ENCODE measurements at places on chromosomes 5 and 9.
A peak's percentile ranks its signal among the peaks of the same experiment; 100 is the strongest.

DNA sequence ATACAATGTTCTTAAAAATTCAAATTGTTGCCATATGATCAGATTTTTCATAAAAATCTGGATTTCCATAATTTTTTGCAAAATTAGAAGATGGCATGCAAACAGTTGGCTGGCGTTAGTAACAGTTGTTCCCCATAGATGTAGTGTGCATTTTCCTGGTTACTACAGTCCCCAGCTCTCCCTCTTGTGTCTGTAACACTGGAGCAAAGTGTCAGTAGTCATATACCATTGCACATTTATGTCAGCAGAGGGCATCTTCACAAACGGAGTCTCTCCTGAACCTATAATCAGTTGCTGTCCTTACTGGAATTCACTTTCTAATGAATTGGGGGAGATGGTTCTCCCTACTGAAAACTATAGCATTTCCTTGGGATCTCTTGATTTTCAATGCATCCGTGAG lies 44.7 kb upstream of the DMAC1 start:
- peak; percentile 45 for DNase-seq

DNA sequence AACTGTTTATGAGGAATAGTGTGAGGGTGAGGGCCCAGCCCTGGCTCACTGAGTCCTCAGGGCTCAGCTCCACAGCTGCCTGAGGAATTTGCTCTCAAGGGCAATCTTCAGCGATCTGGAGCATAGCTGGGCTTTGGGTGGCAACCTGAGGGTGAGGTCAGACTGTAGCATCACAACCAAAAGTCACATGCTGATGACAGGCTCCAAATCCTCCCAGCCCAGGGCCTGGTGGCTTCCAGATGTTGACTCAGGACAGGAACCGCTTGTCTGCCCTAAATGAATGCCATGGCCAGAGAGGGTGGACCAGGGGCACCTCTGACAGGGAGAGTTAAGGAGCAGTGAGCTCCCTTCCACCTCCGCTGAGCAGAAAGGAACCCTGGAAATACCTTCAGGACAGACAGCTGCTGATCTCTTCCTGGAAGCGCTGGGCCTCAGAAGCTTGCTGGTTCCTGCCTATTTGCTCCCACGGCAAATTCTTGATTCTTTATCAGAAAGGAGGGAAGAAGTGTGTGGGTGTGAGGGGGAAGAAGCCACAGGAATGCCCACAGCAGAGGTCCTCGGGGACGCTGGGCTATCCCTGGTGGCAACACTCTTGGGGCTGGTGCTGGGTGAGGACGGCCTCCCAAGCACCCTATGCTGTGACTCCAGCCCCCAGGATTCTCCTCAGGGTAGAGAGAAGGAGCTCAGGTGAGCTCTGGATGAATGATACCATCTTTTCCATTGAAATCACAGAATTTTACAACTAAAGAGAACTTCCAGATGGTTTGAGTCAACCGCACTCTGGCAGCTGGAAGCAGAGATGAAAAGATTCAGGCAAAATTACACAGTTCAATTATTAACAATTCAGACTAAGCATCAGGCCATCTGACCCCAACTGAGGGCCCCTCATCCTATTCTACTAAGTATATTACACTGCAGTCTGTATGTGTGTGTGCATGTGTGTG lies 13.8 kb upstream of the CTSL start:
- no peak for DNase-seq

DNA sequence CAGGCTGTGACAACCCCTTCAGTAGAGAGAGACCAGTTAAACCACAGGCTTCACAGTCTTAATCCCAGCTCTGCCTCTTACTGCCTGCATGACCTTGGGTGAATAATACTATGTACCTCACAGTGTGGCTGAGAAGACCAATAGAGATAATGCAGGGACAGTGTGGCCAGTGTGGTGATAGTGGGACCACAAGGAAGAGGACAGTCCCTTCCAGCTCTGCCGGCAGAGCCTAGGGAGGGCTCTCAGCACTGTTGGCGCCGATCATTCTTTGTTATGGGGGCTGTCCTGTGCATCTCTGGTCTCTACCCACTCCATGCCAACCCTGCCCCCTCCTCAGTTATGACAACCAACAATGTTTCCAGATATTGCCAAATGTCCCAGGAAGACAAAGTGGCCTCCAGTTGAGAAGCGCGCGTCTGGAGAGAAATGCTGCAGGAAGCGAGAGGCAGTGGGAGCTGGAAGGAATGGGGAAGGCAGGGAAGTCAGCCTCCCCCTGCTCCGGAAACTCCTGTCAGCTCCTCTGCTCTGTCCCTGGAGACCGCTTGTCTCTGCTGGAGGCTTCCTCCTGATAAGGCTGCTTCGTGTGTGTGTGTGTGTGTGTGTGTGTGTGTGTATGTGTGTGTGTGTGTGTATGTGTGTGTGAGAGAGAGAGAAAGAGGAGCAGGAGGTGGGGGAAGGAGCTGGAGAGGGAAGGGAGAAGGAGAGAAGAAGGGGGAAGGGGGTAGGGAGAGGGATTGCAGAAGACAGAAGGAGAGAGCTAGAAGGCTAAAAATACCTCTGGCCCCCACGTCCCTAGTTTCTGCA lies 31.8 kb upstream of the FABP6 start:
- DNase-seq: peak; percentile 50

GRCh38 chr5:139806111-139806510 lies 10.5 kb downstream of the PSD2 start:
- DNase-seq: no peak

- no peak for DNase-seq
Measured at GRCh38 chr5:57734296-57734695, 251.7 kb upstream of the ACTBL2 start.

DNA sequence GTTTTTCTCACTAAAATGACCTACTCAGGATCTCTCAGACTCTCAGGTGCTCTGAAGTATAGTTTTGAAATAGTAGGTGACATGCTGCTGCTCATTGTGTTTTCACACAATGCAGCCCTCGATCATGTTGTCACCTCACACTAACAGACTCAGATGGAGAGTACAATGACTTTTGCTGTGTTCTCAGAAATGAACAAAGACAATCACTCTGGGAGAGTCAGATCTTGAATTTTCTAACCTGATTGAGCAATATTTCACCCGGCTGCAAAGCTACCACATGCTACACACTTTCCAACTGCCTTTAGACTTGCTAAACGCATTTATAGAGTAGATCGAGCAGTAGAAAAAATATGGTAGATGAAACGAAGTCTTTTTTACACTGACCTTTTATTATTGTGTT lies 113.4 kb downstream of the ST8SIA4 start:
- no peak for DNase-seq

GRCh38 chr5:163505049-163505367 lies 411 bp upstream of the MAT2B start:
- peak; percentile 21 for DNase-seq

DNA sequence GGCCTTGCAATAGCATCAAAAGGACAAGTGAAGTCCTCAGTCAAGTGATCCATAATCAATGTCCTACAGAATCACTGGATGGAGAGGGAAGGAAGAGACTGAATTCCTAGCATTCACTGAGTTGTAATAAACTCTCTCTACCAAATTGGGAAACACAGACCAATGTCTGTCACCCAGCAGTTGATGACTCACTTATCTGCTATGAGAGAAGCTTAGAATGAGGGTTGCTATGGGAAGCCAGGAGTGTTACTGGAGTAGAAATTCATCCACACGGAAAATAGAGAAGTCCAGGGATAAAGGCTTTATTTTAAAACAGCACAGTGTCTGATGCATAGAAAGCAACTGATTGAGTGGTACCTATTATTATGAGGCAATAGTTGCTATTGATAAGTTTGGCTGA lies 407.4 kb downstream of the BRINP1 start:
- DNase-seq: peak; percentile 45

DNA sequence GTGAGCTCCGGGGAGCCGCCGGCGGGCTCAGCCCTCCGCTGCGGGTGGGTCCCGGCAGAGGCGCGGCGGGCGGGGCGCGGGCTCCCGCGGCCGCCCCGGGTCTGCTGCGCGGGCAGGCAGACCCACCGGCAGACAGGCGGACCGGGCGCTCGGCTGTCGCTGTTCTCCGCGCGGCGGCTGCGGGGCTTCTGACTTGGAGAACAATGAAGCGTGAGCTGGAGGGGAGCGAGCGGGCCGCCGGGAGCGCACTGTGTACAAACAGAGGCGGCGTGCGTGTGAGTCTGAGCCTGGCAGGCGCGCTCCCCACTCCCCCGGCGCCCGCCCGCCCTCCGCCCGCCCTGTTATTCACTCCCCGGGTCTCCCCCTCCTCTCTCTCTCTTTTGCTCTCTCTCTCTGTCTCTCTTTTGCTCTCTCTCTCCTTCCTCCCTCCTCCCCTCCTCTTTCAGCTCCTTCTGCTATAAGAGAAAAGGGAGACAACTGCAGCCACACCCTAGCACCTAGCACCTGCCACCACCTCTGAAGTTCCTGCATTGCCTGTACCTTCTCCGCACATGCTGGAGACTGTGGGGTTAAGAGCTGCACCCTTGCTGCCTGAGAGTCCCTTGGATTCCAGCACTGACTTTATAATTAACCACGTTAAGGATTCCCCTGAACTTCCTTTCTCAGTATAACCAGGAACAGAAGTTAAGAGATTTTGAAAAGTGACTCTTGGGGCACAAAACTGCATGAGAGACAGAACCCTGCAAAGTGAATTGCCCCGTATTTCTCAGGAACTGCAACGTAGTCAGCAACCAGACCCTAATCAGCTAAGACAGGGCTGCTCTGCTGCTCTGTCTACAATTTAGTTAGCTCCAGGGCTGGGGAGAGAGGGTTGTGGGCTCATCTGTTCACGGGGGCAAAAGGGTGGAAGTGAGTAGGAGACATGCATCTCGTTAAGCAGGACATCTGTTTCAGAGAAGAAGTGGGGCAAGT lies at the start of gene EDIL3:
EDIL3 (minus strand) TSS at position 277 of the 972 bp plus-strand sequence. CDS start 506 bp downstream, outside the sequence.
- DNase-seq: peak; percentile 52

GRCh38 chr9:135332516-135332915 lies 147.1 kb upstream of the PPP1R26 start:
- DNase-seq: no peak

- no peak for DNase-seq
Measured at GRCh38 chr9:131700076-131700475, 39.8 kb downstream of the RAPGEF1 start.

DNA sequence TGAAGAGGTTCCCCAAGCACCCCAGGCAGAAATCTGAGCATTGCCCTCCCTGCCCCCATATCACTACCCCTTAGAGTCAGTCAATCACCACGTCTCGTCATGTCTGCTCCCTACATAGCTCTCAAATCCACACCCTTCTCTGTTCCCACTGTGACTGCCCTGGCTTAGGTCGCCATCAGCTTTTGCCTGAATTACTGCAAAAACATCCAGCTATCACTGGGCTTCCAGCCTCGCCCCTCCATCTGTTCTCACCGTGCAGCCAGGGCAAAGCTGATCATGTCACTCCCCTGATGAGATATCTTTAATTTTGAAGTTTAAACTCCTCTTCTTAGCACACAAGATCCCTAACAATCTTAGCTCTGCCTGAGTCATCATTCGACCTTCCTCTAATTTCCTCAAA lies 89.6 kb upstream of the TBC1D2 start:
- no peak for DNase-seq

- DNase-seq: no peak
Measured at GRCh38 chr5:108786806-108787483, 39.2 kb downstream of the FER start.

DNA sequence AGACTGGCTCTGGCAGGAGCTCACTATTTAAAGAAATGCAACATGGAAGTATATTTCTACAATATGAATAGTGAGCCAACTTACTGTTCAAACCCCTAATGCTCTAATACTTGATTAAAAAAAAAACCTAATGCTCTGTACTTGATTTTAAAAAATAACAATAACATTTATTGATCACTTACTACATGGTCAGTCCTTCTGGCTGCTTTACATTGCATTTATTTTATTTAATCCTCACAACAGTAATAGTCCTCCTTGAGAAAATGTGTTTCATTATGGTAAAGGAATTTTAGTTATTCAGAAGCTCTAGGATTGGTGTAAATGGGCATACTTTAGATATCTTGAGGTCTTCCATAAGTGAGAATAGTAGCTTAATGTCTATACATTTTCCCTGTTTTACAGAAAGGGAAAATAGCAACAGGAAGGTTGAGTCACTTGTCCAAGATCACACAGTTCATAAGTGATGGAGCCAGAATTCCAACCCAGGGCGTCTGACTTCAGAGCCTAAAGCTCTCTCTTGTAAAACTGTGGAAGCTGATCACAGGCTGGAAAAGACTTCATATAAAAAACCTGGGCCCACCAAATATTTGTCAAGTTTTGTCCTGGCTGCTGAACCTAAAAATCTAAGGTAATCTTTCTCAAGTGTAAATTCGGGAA lies 1.0 kb downstream of the STARD4 start:
- no peak for DNase-seq

All from iPS-NIHi11 (cell line).